ENCODE measurements at places on chromosomes 12 and 14. TPM values are rescaled to one million over a fixed set of nuclear protein-coding genes. Genes with fewer than 3 reads are reported as not detected.
A peak's percentile ranks its signal among the peaks of the same experiment; 100 is the strongest.

- DNase-seq = no peak
Observed at GRCh38 chr12:47990351-47991105, 13.7 kb downstream of the COL2A1 start.

- no peak for DNase-seq
Observed at GRCh38 chr12:54585243-54585642, 3.2 kb downstream of the PPP1R1A start.

GRCh38 chr12:67426067-67426466, 156.9 kb downstream of the CAND1 start:
- DNase-seq = peak; percentile 40

DNA sequence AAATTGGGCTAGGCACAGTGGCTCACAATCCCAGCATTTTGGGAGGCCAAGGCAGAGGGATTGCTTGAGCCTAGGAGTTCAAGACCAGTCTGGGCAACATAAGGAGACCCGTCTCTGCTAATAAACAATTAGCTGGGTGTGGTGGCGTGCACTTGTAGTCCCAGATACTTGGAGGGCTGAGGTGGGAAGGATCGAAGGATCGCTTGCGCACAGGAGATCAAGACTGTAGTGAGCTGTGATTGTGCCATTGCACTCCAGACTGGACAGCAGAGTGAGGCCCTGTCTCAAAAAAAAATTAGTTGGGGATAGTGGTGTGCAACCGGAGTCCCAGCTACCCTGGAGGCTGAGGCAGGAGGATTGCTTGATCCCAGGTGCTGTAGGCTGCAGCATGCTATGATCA, 38.7 kb upstream of the BCL7A start:
- no peak for DNase-seq

DNA sequence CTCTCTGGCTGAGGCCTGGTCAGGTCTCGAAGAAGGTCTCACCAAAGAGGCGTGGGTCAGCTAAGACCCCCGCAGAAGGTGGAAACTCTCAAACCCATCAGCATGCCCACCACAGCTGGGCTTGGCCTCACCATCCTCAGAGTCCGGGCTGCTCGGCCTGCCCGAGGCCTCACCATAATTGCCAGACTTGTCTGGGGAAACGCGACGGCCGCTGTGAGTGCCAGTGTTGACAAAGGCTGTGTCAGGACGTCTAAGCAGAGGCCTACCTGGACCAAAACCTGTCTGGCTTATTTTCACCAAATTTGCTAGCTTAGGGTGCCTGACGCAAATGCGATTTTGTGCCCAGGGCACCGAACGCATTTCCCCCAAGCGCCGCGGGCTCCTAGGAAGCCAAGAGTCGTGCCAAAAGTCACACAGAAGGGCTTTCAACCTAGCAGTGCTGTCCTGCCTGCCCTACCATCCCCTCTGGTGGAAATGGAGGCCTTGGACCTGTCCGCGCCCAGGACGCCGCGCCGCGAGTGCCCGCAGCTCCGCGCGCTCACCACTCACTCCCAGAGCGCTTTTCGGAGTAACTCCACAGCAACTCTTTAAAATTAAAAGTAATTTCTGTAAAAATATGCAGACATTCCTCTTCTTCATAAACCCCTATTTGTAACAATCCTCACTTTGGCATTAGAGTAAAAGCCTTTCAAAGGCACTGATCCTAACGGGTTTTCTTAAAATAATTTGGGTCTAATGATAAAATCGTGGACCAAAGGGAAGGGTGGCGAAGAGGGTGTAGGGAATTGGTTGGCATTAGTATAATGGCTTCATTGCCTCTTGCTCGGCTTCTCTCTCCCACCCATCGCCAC, 1.2 kb upstream of the ALX1 start:
- DNase-seq = no peak

Gene TPH2
- not detected for total RNA-seq

DNA sequence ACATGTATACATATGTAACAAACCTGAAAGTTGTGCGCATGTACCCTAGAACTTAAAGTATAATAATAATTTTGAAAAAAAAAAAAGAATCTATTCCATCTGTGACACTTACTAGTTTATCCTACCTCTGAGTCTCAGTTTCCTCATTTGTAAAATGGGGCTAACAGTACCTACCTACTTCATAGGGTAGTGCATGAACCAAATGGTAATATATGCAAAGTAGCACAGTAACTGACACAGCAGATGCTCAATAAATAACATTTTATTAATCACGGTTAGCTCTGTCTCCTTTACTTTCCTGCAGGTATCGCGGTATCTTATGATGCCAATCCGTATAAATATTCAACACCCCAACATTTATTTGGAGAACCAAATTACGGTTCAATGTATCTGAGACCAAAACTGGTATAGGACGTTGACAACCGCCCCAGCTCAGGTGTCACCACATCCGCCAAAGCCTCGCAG, 703 bp downstream of the TMED10 start:
- DNase-seq = no peak

DNA sequence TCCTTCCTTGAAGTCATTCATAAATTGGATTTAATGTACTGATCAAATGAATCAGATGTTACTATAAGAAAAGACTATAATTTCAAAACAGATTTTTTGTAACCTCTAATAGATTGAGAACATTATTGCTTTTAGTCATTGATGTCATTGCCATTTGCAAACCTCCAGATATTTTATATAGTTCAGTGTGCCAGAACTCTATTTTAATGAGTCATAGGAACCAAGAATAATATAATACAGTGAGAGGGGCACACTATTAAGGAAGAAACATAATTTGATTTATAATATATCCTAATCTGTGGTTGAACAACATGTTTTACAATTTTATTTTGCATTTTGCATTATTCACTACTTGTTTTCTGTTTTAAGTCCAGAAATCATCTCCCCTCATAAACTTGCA, 78.0 kb downstream of the LRRC9 start:
- DNase-seq = no peak

- DNase-seq = no peak
Observed at GRCh38 chr14:101224356-101225156, 321.0 kb upstream of the RTL1 start.

DNA sequence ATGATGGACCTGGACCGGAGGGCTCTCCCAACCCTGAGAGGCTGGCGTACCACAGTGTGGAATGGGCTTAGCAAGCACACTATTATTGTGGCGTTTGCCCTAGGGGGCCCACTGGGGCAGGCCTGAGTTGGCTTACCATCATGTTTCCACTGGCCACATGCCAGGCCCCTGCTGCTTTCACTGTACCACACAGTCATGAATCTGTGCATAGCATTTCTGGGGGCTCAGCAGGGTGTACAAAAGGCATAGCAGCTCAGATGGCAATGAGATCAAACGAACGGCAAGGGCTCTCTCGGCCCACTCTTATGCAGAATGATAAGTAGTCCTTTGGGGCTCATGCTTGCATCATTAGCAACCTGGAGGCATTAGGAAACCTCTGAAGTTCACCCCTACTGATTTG, 137.0 kb upstream of the HIF1A start:
- DNase-seq = no peak

- DNase-seq = no peak
Observed at GRCh38 chr14:71566276-71566675, 366.0 kb upstream of the RGS6 start.

- peak; percentile 58 for DNase-seq
Observed at GRCh38 chr12:98424726-98425401, 90.5 kb upstream of the TMPO start.

DNA sequence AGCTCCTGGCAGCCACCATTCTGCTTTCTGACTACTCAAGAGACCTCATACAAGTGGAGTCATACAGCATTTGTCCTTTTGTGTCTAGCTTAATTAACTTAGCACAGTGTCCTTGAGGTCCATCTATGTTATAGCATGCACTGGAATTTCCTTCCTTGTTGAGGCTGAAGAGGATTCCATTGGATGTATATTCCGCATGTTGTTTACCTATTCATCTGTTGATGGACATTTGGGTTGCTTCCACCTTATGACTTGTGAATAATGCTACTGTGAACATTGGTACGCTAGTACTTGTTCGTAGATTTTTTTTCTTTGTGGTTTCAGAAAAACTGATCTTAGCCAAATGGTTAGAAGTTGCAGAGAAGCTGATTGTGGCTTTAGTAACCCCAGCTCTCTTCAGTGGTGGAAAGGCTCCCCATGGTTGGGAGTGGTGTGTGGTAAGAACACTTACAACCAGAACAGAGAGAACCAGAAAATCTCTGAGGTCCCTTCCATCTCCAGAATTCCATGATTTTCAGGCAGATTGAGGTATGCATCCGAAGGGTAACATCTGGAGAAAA, 118.4 kb downstream of the SAMD4A start:
- DNase-seq = no peak

GRCh38 chr14:23828001-23828400, 125.6 kb upstream of the DHRS4 start:
- DNase-seq = no peak

- DNase-seq = no peak
Observed at GRCh38 chr12:104172570-104172947, 34.5 kb upstream of the NFYB start.

Gene KRT6C
- total RNA-seq = not detected

Data from upper lobe of left lung (tissue), 6 donors.